ENCODE measurements at places on chromosomes 7 and 10.

DNA sequence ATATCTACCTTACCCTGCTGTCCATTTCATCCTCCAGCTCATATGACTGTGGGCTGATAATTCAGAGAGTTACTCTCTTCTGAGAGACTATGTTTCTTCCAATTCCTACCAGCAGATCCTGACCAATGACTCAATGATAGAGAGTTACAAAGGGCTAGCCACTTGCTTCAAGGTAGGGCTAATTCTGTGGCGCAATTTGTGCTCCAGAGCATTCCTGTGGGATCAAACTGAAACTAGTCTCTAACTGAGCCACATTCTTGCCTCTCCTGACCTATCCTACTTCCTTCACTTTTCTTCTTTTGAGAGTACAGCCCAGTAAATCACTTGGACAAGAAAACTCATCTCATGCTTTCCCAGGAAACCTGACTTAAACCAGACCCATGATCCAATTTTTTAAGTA is 17.9 kb upstream of the ASZ1 start:
- DNase-seq: no peak

GRCh38 chr7:269721-270120 is 20.2 kb upstream of the FOXL3 start:
- DNase-seq: no peak

GRCh38 chr10:131644289-131644688 is 256.5 kb upstream of the PPP2R2D start:
- DNase-seq: no peak

DNA sequence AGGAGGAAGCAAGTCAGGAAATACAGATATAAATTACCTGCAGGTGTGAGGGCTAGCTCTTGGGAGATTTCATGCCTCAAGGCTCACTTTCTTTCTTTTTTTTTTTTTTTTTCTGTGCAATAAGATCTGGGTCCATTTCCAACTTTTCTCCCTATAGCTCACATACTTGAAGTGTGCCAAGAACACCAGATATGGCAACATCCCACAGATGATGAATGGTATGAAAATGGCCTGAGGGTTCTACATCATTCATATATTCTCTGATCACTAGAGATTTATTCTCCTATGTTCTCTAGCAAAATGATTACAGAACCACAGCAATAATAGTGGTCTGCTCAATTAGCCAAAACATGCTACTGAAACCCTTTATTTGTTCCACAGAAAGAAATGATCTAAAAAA is 117.2 kb downstream of the LRRTM3 start:
- DNase-seq: no peak

DNA sequence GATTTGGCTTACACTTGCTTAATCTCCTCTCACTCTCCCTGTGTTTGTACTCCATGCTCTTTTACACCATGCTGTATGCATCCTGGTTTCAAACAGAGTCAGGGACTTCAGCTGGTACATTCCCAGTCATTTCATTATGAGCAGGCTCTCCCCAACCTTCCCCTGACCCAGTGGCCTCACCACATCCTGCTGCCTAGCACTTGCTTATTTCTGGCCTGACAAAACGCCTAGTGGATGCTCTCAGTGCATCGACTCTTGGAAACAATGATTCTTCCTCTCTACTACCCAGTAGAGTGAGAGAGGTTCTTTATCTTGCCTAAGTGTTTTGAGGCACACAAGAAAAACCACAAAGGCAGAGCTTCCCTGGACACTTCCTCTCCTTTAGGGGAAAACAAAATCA is 63.4 kb downstream of the CAV1 start:
- no peak for DNase-seq

GRCh38 chr10:43132867-43133787 is 5.1 kb upstream of the CSGALNACT2 start:
- DNase-seq: no peak

DNA sequence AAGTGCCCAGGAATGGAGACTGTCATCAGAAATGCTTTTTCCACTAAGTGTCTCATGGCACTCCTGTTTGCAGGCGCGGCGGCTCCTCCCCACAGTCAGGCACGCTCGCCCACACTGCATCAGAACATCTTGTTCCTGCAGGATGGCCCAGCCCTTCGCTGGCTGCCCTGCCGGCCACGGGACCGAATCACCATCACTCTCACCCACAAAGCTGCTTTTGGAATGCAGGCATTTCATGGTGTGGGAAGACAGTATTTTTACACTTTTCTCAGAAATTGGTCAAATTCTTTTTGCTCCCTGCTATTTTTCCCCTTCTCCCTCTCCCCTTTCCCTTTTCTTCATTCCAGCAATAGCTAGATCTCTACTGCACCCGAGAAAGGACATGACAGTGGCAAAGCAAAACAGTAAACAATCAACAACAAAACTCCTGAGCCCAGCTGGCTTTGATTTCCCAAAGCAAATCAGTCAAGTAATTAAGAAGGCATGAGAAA is 176.1 kb upstream of the TNS3 start:
- DNase-seq: no peak

DNA sequence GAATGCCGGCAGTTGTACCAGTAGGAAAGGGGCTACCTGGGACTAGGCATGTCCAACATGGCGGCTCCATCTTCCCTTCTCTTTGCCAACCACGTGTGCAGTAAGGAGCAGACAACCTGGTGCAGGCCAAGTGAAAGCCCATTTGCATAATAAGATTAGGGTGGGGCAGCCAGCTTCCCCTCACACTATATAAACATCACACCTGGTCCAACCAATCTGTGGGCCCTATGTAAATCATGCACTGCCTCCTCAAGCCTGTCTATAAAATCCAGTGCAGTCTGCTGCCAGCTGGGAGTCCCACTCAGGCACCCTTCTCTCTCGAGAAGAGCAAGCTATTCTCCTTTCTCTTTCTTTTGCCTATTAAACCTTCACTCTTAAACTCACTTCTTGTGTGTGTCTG is 429.3 kb downstream of the CALN1 start:
- no peak for DNase-seq

Data from central memory CD4-positive, alpha-beta T cell (primary cell).